ENCODE measurements at places on chromosomes 13 and 19. TPM values are rescaled to one million over a fixed set of nuclear protein-coding genes. Genes with fewer than 3 reads are reported as not detected.

DNA sequence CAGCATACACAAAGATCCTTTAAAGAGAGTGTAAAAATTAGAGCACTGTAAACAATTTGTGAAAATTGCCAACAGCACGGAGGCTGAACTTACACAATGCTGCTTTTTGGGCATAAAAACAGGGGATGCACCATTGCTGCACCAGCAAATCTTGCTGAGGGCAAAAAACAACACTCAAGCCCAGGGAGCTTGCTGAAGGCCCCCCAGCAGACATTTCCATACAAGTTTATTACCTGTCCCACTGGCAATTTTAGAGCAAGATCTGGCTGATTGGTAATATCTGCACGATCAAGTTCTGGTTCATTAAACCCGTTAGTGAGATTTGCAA is 34.3 kb downstream of the AMER2 start:
- no peak for DNase-seq

DNA sequence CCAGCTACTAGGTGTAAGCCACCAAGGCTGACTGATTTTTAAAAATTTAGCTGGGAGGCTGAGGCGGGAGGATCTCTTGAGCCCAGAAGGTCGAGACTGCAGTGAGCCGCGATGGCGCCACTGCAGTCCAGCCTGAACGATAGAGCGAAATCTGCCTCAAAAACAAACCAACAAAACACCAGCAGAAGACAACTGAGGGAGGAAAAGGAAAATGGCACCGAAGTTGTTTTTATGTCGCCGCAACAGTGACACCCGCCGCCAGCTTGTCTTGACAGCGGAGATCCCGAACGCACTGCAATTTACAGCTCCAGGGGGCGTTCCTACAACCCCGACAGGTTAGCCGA is 298 bp upstream of the FAM98C start:
- no peak for DNase-seq

DNA sequence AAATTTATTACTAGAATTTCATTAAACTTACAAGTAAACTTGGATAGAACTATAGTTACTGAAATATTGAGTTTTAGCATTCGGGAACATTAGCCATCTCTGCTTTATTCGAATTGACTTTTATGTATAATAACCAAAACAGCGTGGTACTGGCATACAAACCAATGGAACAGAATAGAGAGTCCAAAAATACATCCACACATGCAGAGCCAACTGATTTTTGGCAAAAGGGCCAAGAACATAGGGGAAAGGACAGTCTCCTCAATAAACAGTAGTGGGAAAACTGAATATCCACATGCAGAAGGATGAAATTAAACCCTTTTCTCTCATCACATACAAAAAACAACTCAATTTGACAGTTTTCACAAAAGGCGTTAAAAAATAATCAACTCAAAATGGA is 84.3 kb downstream of the EPSTI1 start:
- no peak for DNase-seq

DNA sequence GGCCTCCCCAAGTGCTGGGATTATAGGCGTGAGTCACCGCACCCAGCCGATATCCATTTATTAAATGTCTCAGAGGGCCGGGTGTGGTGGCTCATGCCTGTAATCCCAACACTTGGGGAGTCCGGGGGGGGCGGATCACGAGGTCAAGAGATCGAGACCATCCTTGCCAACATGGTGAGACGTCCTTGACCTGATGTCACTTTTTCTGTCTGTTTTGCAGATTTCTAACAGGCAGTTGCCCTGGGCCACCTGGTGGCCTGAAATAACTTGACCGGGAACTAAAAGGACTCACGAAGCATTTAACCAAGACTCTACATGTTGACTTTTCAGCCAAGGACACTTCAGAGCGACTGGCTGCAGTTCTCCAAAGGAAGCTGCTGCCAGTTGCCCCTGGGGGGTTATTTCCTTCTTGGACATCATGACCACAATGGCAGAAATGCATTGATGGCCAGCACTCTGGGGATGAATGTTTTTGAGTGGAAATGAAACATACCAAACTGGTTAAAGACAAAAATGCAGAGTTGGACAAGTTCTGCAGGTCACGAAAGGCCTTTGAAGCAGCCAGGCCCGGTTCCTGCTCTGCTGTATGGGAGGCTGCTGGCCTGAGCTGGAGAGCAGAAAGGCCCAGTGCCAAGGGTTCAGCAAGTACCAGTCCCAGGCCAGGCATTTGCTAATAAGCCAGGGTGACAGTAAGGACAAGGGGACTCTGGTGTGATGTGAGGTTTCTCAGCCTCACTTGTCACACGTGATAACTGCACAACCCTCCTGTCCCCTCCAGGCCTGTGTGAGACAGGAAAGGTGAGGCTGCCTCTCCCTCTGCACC is 8.3 kb downstream of the ZNF837 start:
- DNase-seq: no peak

- no peak for DNase-seq
These were observed 169 bp downstream of the GRAMD1A start for GRCh38 chr19:35000338-35000646.

Gene PEAK3
- 0.19 TPM for total RNA-seq

Gene VMAC
- total RNA-seq: 8.5 TPM

Gene ERVK3-1
- total RNA-seq: 24.1 TPM

Data from dermis blood vessel endothelial cell (primary cell).